ENCODE measurements at places on chromosomes 5 and 9. TPM values are rescaled to one million over a fixed set of nuclear protein-coding genes. Genes with fewer than 3 reads are reported as not detected.
A peak's percentile ranks its signal among the peaks of the same experiment; 100 is the strongest.

Gene ZNF883
- polyA plus RNA-seq: 0.90 TPM

DNA sequence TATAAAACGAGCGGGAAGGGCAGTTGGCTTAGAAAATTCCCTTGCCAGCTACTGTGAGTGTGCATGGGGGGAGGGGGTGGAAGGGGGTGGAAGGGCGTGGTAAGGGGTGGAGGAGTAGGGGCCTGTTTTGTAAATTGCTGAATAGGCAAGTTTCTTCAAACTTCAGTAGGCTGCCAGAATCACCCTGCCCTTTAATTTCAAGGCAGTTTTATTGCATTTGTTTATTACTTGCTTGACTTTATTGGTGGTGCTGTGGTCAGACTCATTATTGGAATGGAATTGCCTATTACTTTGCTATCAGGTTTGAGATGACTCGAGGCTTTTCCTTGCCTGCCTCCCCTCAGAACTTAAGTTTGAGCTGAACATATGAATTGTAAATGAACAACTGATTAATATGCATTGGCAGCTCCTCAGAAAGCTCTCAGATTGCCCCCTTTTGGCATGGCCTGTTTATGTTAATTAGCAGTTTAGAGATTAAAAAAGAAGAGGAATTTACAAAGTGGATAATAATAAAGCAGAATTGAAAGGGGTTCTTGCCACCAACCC, 76.0 kb downstream of the SEMA6A start:
- H3K36me3 ChIP-seq: no peaks in the 10 kb centered on the region
- no peak overlapping the region for H3K4me3 ChIP-seq
- no peaks in the 10 kb centered on the region for H3K27me3 ChIP-seq
- H3K4me1 ChIP-seq: peaks cover 7% of the 10 kb centered on the region
- no peak for DNase-seq
- H3K27ac ChIP-seq: no peak overlapping the region

DNA sequence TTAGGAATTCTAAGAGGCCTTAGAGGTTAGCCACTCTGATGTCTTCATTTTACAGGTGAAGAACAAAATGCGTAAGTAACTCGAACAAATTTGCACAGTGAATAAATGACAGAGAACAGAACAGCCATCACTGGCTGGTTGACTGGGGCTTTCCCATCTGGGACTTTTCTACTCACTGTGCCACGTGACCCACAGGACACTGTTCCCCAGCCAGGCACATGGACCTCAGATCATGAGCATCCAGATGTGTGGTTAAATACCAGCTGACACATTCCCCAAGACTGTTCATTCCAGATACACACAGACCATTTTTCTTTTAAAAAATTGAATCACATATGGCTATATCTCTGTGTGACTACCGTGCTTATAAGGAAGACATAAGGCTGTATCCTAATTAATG, 25.8 kb upstream of the MED10 start:
- H3K36me3 ChIP-seq: no peaks in the 10 kb centered on the region
- H3K27ac ChIP-seq: no peak overlapping the region
- no peak for DNase-seq

Gene QRFP
- polyA plus RNA-seq: not detected

GRCh38 chr9:115261656-115262081, 143.7 kb upstream of the TNC start:
- H3K4me1 ChIP-seq: peaks cover 43% of the 10 kb centered on the region
- no peak overlapping the region for H3K4me3 ChIP-seq
- H3K36me3 ChIP-seq: no peaks in the 10 kb centered on the region

Gene HRCT1
- not detected for polyA plus RNA-seq

DNA sequence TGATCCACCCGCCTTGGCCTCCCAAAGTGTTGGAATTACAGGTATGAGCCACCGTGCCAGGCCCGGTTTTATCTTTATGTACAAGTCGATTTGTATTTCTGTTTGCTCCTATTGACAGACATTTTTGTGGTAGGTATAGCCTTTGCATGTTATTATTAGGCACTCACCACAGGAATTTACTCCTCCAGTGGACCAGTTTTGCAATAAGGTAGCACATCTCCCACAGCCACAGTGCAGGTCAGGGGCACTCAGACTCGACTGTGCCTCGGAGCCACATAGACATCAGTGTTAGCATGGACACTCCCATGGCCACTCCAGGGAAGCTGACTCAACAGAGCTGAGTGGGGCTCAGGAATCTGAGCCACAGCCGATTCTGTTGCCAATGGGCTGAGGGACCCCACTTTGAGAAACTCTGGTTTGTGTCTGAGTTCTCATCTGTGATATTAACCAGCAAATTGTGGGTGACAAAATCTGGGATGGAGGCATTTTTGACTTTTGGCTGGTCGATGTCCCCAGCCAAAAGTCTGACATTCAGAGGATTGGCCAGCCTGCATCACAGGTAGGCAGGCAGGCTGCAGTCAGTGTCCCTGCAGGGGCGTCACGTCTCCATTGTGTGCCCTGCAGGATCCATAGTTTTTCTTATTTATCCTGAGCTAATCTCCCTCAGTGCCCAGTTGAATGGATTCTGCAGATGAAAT, 15.0 kb upstream of the SHB start:
- no peak overlapping the region for H3K4me3 ChIP-seq
- DNase-seq: no peak
- H3K27ac ChIP-seq: no peak overlapping the region
- no peaks in the 10 kb centered on the region for H3K27me3 ChIP-seq

Gene IGFBPL1
- polyA plus RNA-seq: not detected

Gene MTX3
- polyA plus RNA-seq: 11.1 TPM

Gene SPTLC1
- 123 TPM for polyA plus RNA-seq

- no peak for DNase-seq
- H3K36me3 ChIP-seq: no peaks in the 10 kb centered on the region
- peaks cover 28% of the 10 kb centered on the region for H3K4me1 ChIP-seq
- H3K27ac ChIP-seq: peak overlapping the region; percentile 40
- no peak overlapping the region for H3K4me3 ChIP-seq
Measured at GRCh38 chr9:129776566-129776937, 23.7 kb upstream of the PTGES start.

Gene RGS7BP
- polyA plus RNA-seq: not detected

- H3K27ac ChIP-seq: no peak overlapping the region
- H3K27me3 ChIP-seq: no peaks in the 10 kb centered on the region
- DNase-seq: no peak
- H3K36me3 ChIP-seq: no peaks in the 10 kb centered on the region
Measured at GRCh38 chr9:88734527-88734926, 199.5 kb downstream of the NXNL2 start.

- H3K27me3 ChIP-seq: peaks cover 4% of the 10 kb centered on the region
- no peak overlapping the region for H3K4me3 ChIP-seq
- DNase-seq: no peak
- no peaks in the 10 kb centered on the region for H3K36me3 ChIP-seq
Measured at GRCh38 chr9:38251036-38251860, 141.3 kb upstream of the ALDH1B1 start.

Gene CRB2
- not detected for polyA plus RNA-seq

DNA sequence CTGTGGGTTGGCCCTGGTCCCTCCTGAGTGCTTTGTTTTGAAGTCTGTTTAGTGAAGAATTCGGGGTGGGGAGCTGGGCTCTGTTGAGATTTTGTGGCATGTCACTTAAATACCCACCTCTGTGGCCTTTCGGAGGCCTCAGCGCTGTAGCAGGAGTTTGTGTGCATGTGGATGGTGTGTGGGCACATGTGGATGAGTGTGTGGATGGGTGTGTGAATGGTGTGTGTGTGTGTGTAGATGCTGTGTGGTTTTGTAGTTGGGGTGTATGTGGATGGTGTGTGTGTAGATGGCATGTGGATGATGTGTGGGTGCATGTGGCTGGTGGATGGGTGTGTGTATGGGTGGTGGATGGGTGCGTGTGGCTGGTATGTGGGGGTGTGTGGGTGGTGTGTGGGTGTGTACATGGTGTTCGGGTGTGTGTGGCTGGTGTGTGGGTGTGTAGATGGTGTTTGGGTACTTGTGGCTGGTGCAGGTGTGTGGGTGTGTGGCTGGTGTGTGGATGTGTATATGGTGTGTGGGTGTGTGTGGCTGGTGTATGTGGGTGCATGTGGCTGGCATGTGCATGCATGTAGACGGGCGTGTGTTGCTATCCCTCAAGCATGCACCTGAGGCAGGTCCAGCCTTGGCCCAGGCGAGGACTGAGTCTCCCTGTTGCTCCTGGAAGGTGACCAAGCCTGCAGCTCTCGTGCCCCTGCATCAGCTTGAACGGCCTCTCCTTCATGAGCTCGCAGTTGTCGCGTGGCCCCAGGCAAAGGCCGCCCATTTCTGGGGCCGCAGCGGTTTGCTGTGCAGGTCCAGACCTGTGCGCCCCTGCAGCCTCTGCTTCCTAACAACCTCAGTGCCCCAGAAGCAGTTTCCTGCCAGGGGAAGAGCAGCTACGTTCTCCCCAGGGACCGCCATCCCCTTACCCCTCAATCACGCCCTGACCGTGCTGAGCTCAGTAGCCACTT, 54.0 kb upstream of the FCN2 start:
- H3K4me3 ChIP-seq: no peak overlapping the region
- peaks cover 7% of the 10 kb centered on the region for H3K4me1 ChIP-seq
- no peaks in the 10 kb centered on the region for H3K27me3 ChIP-seq
- DNase-seq: peak; percentile 50
- no peak overlapping the region for H3K27ac ChIP-seq

GRCh38 chr5:127014573-127014972, 15.8 kb downstream of the MARCHF3 start:
- no peaks in the 10 kb centered on the region for H3K27me3 ChIP-seq
- no peaks in the 10 kb centered on the region for H3K36me3 ChIP-seq
- H3K27ac ChIP-seq: no peak overlapping the region

- no peaks in the 10 kb centered on the region for H3K36me3 ChIP-seq
- no peak for DNase-seq
- H3K4me1 ChIP-seq: no peaks in the 10 kb centered on the region
- H3K4me3 ChIP-seq: no peak overlapping the region
- peaks cover 52% of the 10 kb centered on the region for H3K27me3 ChIP-seq
- no peak overlapping the region for H3K27ac ChIP-seq
Measured at GRCh38 chr5:141811287-141812155, 66.7 kb downstream of the PCDH1 start.

GRCh38 chr5:82707741-82708140, 369.5 kb downstream of the TMEM167A start:
- no peaks in the 10 kb centered on the region for H3K4me1 ChIP-seq
- no peaks in the 10 kb centered on the region for H3K27me3 ChIP-seq
- no peak overlapping the region for H3K27ac ChIP-seq

GRCh38 chr9:93520523-93520922, 55.9 kb upstream of the PHF2 start:
- no peaks in the 10 kb centered on the region for H3K4me1 ChIP-seq
- no peaks in the 10 kb centered on the region for H3K27me3 ChIP-seq
- peaks cover 28% of the 10 kb centered on the region for H3K36me3 ChIP-seq

Gene PCDHGB7
- polyA plus RNA-seq: 1.1 TPM

Gene AMBP
- not detected for polyA plus RNA-seq

Gene ANKRD31
- polyA plus RNA-seq: 0.18 TPM

Gene CAVIN4
- 0.18 TPM for polyA plus RNA-seq

GRCh38 chr9:91151718-91152095, 210.0 kb downstream of the AUH start:
- no peak overlapping the region for H3K27ac ChIP-seq
- peaks cover 4% of the 10 kb centered on the region for H3K4me1 ChIP-seq
- H3K4me3 ChIP-seq: no peak overlapping the region
- no peaks in the 10 kb centered on the region for H3K27me3 ChIP-seq

Gene SNX24
- 10.6 TPM for polyA plus RNA-seq

DNA sequence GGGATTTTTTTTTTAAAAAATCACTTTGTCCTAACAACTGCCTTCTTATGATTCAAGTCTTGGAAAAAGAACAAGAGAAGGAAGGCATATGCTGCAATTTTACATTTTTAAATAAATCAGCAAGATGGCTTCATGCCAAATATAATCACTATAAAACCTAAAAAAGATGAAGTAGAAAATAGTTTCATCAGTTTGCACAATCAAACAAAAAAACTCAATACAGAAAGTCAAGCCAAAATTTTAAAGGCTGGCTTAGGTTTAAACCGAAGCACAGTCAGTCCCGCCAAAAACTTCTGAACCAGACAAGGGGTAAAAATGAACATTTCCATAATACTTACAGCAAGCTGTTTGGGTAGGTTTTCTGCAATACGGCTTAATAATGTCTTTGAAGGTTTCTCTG, 57.3 kb downstream of the ZFR start:
- H3K4me3 ChIP-seq: no peak overlapping the region
- no peak overlapping the region for H3K27ac ChIP-seq
- H3K4me1 ChIP-seq: no peaks in the 10 kb centered on the region
- no peak for DNase-seq

GRCh38 chr9:131107760-131108159, 11.4 kb downstream of the AIF1L start:
- no peak for DNase-seq
- H3K4me3 ChIP-seq: no peak overlapping the region
- no peaks in the 10 kb centered on the region for H3K36me3 ChIP-seq
- H3K27me3 ChIP-seq: no peaks in the 10 kb centered on the region
- peaks cover 7% of the 10 kb centered on the region for H3K4me1 ChIP-seq
- H3K27ac ChIP-seq: no peak overlapping the region

Gene SPINK4
- not detected for polyA plus RNA-seq

DNA sequence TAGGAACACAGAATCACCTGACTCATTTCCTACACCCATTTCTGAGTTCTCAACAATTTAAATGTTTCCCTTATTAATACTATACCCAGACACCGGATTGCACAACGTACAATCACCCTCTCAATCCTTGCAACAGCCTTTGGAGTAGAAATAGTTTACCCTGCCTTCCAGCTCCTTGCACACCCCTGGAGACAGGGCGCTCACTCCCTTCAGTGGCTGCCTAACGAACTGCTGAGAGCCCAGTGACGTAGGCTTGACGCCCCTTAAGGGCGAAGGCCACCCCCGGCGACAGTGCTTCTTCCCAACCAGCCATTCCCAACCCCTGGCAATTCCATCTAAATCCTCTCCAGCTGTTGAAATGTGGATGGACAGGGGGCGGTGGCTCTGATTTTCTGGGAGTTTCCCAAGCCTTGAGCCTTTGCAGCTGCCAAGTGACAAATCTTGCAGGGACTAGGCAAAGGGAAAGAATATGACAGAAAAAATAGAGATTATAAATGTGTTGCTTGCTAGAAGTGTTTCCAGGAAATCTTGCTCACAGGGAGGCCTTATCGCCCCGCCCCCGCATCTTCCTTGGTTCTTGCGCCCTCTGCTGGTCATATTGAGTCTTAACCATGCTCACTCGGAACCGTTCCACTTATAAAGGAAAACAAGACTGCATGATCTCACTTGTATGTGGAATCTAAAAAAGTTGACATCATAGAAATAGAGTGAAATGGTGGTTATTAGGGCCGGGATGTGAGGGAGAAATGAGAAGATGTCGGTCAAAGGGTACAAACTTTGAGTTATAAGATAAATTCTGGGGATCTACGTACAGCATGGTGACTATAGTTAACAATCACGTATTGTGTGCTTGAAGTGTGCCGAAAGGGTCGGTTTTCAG, 7.6 kb upstream of the BARX1 start:
- no peaks in the 10 kb centered on the region for H3K4me1 ChIP-seq
- peak; percentile 21 for DNase-seq
- H3K27ac ChIP-seq: no peak overlapping the region
- H3K36me3 ChIP-seq: no peaks in the 10 kb centered on the region
- peaks cover 52% of the 10 kb centered on the region for H3K27me3 ChIP-seq

GRCh38 chr5:93886098-93886806, 144.9 kb upstream of the POU5F2 start:
- H3K27me3 ChIP-seq: no peaks in the 10 kb centered on the region
- H3K36me3 ChIP-seq: no peaks in the 10 kb centered on the region
- no peak for DNase-seq
- H3K4me1 ChIP-seq: no peaks in the 10 kb centered on the region

All from keratinocyte (primary cell).